ENCODE measurements at places on chromosomes 6 and 20.

DNA sequence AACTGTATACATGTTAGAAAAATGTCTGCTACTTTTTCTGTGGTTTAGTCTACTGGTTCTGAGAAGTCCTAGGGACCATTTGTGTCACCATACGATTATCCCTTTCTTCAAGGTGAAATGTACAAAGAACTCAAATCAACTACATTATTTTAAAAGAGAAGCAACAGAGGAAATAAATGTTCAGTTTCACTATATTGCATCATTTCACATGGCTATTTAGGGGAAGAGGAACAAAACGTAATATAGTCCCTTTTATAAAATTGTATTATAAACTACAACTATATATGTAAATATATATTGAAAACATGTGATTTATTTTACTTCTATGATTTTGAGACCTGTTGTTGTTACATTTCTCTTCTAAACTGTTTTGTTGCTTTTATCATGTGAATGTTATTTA, 1308.0 kb downstream of the EPHA7 start:
- no peak for DNase-seq

- no peak for DNase-seq
Measured at GRCh38 chr6:4370066-4370465, 234.7 kb upstream of the ECI2 start.

- no peak for DNase-seq
Measured at GRCh38 chr20:47360297-47361056, 4.0 kb upstream of the ZMYND8 start.

GRCh38 chr20:61014491-61014890, 237.6 kb upstream of the CDH4 start:
- DNase-seq = no peak

- DNase-seq = no peak
Measured at GRCh38 chr6:141199074-141199473, 933.7 kb upstream of the GJE1 start.

DNA sequence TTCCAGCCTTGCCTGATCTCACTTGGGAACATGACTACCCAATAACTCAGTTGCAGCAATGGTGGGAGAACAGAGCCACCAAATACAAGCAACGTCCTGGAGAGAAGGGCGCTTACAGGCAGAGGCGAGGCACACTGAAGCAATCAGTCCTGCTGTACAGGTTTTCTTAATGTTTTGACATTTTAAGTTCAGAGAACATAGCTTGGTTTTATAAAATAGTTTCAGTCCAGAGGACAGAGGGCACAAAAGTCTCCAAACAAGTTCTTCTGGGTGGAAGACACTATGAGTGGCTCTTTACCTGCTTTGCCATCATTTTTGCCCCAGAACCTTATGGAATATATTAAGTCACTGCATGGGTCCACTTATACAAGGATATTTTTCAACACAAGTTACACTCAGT, 103.4 kb upstream of the KCNG1 start:
- DNase-seq = no peak

Data from renal cortex interstitium (tissue), 15 donors.